D721Med (cell line): ENCODE measurements at places on chromosomes 6 and 20.

DNA sequence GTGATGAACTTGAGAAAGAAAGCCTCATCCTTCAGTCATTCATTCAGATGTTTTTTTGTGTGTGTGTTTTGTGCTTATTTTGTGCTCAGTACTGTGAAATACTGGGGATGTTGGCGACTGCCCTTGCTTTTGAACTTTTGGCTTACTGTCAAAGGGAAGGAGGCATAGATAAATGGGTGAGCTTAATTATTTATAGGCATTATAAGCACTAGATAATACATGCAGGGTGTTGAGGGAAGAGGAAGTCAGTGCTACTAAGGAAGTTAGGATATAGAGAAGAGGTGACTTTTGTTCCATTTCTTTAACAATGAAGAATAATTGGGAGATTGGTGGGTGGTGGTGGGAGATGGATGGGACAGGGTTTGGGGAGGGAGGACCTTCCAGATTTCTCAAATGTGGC is 23.6 kb downstream of the XRN2 start:
- no peak for DNase-seq

DNA sequence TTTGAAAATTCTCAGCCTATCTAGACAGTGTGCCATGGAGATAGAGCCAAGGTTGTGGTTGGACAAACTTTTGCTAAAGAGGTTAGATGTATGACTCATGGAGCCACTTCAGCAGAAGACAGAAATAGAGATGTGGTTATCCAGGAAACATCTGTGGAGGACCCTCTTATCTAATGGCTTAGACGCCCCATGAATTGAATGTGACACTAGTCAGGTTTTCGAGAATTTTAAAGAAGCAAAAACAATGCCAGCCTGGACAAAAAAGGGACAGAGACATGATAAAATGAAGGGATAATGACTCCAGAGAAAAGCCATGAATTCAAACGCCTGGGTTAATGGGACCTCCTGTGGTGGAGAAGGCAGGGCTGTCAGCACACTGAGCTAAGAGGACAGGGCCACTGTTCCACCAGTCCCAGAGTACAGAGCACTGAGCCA is 280.5 kb downstream of the CLVS2 start:
- DNase-seq: no peak

GRCh38 chr6:127954082-127954481 is 53.2 kb upstream of the THEMIS start:
- no peak for DNase-seq

DNA sequence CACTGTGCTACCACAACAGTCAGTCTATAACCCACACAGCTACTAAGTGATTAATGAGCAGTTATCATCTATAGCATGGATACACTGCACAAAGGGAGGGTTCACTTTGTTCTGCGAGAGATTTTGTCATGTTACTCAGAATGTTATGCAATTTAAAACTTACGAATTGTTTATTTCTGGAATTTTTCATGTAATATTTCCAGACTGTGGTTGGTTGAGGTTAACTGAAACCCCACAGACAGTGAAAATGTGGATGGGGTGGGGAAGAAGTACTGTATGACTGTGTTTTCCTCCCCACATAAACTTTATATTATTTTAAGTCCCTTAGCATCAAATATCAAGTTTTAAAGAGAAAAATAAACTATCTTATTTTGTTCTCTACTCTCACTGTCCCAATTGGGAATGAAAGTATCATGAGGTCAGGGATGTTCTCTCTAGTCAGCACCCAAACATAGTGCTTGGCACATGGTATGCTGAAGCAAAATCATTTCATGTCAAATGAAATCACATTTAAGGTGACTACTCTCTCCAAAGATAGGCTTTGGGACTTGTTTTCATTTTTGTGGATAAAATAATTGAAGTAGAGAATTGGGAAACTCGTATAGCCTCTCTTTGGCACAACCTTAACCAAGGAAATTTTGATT is 25.4 kb downstream of the DOP1A start:
- DNase-seq: no peak

DNA sequence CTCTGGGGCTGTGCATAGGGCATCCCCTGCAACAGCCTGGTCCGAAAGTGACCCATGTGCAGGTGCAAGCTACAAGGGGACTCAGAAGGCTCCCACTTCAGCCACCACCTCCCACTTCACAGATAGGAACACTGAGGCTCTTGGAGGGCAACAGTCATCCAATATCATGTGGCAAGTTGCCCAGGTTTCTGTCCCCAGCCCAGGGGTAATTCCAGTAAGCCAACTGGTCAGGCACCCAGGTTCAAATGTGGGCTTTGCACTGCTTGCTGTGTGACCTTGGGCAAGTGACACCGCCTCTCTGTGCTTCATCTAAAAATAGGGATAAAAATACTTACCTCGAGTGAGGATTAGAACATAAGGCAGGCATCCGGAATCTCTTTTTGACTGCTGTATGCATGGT is 62.0 kb upstream of the SIRPA start:
- DNase-seq: no peak

GRCh38 chr6:26215585-26216358 is 128.5 kb downstream of the HFE start:
- no peak for DNase-seq

DNA sequence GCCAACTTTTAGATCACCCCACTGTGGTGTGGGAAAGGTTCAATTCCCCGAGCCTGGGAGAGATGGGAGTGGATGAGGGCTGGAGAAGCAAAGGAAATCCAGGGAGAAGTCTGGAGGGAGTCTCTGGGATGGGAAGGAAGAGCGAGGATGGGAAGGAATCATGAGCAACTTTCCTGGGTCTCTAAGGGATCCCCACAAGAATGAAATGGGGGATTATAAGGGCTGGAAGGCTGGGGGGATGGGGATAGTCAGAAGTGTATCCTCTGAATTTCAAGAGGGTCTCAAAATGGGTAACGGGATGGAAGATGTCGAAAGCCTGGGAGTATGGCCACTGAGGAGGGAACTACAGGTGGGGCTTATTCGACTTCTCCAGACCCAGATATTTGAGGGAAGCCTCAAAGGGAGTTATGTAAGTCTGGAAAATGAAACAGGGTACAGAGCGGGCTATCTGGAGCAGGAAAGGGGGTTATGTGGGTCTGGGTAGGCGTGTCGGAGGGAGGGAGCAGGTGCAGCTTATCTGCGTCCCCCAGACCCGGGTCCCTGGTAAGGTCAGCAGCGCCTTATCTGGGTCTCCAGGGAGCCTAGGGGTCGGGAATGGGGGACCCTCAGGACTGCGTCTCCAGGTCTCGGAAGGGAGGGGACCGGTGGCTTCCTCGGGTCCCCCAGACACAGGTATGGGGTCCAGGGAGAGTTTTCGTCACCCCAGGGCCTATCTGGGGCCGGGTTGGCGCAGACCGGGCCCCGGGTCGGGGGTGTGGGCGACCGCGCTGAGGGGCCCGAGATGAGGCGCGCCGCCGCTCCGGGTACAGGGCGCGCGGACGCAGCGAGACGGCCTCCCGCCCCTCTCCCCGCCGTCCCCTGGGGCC is 550 bp downstream of the PLAGL2 start:
- DNase-seq: no peak

- no peak for DNase-seq
Observed at GRCh38 chr20:58017231-58017969, 211.1 kb downstream of the ANKRD60 start.

- no peak for DNase-seq
Observed at GRCh38 chr6:53543359-53544216, 1.3 kb downstream of the GCLC start.

- DNase-seq: no peak
Observed at GRCh38 chr6:147279427-147279826, 75.2 kb downstream of the STXBP5 start.

DNA sequence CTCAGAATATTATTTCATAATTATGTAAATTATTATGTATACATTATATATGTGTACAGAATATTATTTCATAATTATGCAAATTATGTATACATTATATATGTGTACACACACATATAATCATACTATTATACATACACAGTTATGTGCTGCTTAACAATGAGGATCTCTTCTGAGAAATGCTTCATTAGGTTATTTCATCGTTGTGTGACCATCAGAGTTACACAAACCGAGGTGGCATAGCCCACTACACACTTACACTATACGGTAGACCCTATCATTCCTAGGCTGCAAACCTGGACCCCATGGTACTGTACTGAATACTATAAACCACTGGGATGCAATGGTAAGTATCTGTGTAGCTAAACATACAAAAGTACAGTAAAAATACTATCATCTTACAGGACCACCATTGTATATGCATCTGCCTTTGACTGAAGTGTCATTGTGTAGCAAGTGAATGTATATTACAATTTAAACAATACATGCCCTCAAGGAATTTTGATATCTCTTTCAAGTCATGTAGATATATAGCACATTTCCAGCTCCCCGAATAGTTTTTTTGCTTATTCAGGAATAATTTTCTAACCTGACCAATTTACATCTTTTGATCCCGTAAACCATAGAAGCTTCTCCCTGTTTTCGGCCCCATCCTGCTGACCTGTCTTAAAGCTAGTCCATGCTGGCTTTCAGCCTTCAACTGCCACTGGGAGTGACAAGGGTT is 71.2 kb downstream of the TMEM170B start:
- no peak for DNase-seq

- peak; percentile 95 for DNase-seq
Observed at GRCh38 chr6:39228992-39229767, at the start of gene KCNK5. Gene KCNK5 (minus strand): TSS chr6:39229475. CDS start chr6:39229111, 364 bp downstream.

DNA sequence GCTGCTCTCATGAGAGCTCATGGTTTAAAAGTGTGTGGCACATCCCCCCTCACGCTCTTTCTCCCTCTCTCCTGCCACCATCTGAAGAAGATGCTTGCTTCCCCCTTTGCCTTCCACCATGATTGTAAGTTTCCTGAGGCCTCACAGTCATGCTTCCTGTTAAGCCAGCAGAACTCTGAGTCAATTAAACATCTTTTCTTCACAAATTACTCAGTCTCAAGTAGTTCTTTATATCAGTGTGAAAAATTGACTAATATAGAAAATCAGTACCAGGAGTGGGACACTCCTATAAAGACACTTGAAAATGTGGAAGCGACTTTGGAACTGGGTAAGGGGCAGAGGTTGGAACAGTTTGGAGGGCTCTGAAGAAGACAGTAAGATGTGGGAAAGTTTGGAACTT is 45.0 kb downstream of the HACE1 start:
- no peak for DNase-seq

DNA sequence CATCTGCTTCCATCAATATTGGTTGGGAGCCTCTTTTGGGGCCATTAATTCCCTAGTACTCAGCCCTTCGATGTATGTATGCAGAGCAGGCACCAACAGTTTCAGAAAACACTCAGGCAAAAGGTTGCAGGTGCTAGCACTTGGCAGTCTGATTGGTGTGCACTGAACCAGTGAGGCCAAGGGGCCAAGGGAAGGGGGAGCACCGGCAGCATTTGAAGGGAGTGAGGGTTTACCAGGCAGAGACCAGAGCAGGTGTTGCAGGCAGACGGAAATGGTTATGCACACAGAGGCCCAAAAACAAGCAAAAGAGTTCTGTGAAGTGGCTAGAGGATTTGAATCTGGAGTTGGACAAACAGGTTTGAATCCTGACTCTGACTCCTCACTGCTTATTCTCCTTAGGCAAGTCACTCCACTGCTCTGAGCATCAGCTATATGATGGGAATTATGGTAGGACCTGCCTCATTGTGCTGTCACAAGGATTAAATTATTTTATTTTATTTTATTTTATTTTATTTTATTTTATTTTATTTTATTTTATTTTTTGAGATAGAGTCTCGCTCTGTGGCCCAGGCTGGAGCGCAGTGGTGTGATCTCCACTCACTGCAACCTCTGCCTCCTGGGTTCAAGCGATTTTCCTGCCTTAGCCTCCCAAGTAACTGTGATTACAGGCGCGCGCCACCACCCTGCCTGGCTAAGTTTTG is 58.1 kb upstream of the SHLD1 start:
- no peak for DNase-seq

- DNase-seq: no peak
Observed at GRCh38 chr20:55782912-55783253, 222.4 kb downstream of the CBLN4 start.

- DNase-seq: no peak
Observed at GRCh38 chr6:5214570-5215052, 46.1 kb downstream of the LYRM4 start.

DNA sequence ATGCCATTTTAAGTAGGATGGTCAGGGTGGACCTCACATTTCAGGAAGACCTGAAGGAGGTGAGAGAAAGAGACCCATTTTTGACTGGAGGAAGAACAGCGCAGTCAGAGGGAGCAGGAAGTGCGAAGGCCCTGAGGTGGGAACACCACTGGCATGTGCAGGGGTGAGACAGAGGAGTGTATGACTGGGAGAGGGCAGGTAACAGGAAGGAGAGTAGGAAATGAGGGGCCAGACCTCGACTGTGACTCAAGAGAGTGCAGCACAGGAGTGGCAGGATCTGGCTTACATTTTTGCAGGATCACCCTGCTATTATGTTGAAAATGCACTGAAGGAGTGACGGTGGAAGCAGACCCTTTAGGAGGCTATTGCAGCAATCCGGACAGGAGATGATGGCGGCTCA is 117.7 kb upstream of the CDYL start:
- no peak for DNase-seq

DNA sequence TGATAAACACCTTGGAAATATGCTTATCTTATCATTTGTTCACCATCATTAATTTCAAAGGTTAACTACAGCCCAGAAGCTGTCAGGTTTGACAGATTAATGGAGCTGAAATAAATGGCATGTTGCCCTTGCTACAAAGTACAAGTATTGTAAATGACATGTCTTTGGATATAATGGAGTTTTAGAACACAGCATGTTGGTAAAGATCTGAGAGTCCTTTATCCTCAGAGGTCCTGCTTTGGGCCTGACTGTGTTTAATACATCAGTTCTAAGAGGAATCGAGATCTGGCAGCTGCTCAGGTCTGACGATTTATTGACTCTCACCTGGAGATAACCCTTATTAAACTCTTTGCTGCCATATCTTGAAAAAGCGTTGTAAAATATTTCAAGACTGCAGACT is 222.7 kb upstream of the OPRM1 start:
- no peak for DNase-seq

DNA sequence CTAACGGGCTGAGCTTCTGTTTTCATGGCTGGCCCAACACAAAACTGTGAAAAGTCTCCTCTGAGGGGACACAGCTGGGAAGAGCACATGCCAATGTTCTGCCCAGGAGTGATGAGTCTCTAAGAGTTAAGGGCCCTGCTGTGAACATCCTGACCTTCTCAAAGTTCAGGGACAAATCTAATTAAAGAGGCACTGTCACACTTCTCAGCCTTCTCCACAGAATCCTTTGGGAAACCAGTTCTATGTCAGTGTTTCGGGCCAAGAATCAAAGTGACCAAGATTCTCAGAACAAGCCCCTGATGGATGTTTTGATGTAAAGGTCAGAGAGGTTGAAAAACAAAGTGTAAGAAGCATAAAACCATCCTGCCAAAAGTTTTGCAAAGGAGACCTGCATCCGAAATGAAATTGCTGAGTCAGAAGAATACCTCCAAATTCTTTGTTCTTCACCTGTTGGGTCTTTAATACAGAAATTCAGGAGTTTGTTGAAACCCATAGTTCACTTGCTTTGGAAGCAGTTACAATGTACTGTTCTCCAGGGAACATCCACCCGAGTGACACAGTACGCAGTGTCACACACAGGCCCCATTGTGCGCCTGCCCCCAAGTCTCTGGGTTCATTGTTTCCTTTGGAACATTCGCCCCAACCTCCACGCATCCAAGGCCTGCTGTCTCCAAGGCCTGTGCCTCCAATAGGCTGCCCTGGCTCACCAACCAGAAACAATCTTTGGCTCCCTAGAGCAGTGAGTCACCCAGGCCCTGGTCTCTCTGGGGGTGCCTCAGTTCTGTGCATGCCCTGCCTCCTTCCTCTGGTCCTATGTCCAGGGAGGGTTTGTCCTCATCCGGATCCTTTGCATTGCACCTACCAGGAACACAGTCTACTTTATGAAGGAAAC is 65.5 kb upstream of the QKI start:
- no peak for DNase-seq

GRCh38 chr20:24670981-24671380 is 201.6 kb downstream of the SYNDIG1 start:
- no peak for DNase-seq
